Ovary (tissue), 10 donors: ENCODE measurements at places on chromosomes 5 and 9. TPM values are rescaled to one million over a fixed set of nuclear protein-coding genes. Genes with fewer than 3 reads are reported as not detected.

C9orf57 gene
- not detected for total RNA-seq

ADAMTSL1 gene
- 13.4 TPM for total RNA-seq

TRIM36 gene
- 10.3 TPM for total RNA-seq

NMUR2 gene
- total RNA-seq = not detected

IL7R gene
- 2.5 TPM for total RNA-seq

RNF183 gene
- total RNA-seq = 0.57 TPM
